ENCODE measurements at places on chromosomes 2 and 18.

DNA sequence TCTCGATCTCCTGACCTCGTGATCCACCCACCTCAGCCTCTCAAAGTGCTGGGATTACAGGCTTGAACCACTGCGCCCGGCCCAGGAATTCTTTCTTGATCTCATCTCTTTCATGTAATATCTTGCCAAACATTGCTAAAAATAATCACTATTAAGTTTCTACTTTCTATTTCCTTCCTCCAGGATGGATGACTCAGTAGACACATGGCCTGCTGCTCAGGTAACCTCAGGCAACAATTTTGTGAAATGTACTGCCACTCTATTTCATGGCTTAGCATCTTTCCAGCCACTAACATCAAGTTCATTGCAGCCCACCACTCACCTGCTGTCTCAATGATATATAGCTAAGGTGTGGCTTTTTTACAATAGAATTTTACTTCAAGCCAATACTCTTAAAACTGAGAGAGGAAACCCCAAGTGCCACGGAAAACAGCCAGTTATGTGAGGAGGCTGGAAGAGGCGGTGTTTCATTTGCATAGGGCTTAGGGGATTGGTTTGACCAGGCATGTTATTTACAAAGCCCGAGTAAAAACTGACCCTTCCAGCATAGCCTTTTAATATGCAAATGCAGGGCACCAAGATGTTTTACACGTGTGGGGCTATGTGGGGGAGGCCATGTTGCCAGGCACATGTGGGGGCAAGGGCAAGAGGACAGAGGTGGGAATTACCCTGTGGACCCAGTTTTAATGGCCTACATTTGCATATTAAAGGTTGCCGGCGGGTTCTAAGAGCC is 11.3 kb upstream of the SUMO1 start:
- DNase-seq: no peak

DNA sequence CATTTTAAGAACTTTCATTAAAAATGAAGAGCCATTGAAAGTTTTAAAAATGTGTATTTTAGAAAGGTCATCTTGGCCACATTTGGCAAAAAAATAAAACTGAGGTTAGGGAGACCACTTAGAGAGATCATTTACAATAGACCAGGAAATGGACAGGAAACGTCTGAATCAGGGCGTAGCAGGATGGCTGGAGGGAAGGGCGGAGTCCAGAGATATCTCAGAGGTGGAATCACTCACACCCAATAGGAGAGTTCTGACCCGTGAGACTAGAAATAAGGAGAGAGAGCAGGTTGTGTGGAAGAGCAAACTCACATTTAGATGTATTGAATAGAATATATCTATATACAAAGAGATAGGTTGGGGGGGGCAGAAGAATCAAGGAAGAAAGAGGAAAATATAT is 373.4 kb downstream of the METTL4 start:
- DNase-seq: no peak

GRCh38 chr2:77834360-77835002 is 312.3 kb upstream of the LRRTM4 start:
- DNase-seq: no peak

GRCh38 chr18:57084331-57085271 is 62.3 kb upstream of the BOD1L2 start:
- DNase-seq: no peak

- peak; percentile 75 for DNase-seq
These were observed 25.0 kb upstream of the SLC14A2 start for GRCh38 chr18:45590036-45590886.

DNA sequence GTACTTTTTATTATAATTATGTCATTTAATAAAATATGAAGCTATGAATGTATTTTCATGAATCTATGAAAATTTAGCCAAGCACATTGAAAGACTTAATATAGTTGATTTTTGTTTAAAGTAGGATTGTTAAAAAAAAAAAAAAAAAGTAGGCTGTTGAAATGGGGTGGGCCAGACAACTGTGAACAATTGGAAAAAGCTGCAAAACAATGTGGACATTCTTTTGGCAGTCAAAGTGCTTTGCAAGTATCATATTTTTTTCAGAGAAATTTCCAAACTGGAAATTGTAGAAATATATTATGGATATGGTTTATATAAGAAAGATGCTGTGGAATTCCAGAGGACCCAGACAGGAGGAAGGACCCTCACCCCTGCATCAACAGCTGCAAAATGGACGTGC is 82.1 kb downstream of the ETAA1 start:
- no peak for DNase-seq

- no peak for DNase-seq
These were observed 17.6 kb downstream of the TMEM177 start for GRCh38 chr2:119696494-119697030.

DNA sequence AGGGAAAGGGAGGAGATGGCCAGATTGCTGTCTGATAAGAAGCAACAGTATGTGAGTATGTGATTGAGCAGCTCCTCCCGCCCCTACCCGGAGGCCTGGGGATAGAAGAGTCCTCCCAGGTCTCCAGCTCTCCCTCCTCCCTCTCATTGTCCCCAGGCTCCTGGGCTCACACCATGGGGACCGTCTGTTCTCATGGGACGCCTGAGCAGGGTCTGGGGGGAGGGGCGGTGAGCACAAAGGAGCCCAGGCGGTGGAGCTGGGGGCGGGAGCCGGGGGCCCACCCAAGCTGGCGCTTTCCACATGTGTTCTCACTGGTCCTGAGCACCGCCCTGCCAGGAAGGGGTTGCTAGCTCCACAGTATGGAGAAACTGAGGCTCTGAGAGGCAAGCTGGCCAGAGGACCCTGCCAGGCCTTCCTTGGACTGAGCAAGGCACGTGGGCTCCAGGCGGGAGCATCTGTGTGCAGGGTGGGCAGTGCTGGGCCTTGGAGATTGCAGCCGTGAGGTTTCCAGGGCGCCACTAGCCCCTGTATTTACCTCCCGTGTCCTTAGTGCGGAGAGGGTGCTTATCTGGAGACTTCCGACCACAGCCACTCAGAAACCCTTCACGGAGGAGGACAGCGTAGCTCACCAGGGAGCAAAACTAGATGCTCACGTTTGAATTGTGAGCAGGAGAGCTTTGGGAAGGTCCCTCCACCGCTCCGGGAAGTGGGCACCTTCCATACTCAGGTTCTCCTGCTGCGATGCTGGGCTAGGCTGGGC is 37.4 kb downstream of the PDIA6 start:
- DNase-seq: no peak

DNA sequence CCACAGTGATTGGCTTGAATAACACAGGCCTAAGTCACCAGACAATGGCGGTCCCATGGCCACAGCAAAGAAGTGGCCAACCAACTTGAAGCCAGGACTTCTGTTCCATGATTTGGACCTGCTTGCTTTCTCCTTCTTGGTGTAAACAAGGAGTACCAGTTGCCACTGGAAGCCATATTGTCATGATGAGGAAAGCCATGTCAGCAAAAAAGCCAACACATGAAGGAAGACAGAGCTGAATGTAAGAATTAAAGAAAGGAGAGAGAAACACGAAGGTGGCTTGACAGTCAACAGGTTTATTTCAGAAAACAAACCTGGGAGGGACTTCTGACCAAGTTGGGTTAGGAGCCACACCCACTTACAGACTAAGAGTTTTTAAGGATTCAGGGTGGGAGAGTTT is 32.3 kb upstream of the REV1 start:
- no peak for DNase-seq

DNA sequence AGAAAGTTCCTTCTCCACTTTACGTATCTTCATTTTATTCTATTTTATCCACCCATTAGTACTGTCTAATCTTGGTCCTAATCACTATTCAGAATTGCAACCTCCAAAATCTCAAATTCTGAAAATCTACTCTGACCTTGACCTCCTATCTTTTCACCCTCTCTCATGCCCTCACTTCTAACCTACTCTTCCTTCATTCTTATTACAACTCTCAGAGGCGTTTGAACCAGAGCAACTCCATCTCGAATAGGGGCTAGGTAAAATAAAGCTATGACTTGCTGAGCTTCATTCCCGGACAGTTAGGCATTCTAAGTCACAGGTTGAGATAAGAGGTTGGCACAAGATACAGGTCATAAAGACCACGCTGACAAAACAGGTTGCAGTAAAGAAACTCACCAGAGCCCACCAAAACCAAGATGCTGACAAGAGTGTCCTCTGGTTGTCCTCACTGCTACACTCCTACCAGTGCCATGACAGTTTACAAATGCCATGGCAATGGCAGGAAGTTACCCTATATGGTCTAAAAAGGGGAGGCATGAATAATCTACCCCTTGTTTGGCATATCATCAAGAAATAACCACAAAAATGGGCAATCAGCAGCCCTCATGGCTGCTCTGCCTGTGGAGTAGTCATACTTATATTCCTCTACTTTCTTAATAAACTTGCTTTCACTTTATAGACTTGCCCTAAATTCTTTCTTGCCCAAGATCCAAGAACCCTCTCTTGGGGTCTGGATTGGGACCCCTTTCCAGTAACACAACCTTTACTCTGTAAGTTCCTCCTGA is 11.4 kb downstream of the CCDC88A start:
- DNase-seq: no peak

- DNase-seq: peak; percentile 10
These were observed 528.7 kb upstream of the FANCL start for GRCh38 chr2:58769864-58770234.

DNA sequence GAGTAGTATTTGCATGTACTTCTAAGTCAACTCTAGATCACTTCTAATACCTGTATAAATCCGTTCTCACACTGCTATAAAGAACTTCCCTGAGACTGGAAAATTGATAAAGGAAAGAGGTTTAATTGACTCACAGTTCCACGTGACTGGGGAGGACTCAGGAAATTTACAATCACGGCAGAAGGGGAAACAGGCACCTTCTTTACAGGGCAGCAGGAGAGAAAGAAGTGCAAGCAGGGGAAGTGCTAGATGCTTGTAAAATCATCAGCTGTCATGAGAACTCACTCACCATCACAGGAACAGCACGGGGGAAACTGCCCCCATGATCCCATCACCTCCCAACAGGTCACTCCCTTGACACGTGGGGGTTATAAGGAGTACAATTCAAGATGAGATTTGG is 24.0 kb upstream of the SLC35F5 start:
- DNase-seq: no peak

GRCh38 chr18:45852631-45853030 is 27.2 kb downstream of the SIGLEC15 start:
- DNase-seq: no peak
